ENCODE measurements at places on chromosomes 16 and 17.

DNA sequence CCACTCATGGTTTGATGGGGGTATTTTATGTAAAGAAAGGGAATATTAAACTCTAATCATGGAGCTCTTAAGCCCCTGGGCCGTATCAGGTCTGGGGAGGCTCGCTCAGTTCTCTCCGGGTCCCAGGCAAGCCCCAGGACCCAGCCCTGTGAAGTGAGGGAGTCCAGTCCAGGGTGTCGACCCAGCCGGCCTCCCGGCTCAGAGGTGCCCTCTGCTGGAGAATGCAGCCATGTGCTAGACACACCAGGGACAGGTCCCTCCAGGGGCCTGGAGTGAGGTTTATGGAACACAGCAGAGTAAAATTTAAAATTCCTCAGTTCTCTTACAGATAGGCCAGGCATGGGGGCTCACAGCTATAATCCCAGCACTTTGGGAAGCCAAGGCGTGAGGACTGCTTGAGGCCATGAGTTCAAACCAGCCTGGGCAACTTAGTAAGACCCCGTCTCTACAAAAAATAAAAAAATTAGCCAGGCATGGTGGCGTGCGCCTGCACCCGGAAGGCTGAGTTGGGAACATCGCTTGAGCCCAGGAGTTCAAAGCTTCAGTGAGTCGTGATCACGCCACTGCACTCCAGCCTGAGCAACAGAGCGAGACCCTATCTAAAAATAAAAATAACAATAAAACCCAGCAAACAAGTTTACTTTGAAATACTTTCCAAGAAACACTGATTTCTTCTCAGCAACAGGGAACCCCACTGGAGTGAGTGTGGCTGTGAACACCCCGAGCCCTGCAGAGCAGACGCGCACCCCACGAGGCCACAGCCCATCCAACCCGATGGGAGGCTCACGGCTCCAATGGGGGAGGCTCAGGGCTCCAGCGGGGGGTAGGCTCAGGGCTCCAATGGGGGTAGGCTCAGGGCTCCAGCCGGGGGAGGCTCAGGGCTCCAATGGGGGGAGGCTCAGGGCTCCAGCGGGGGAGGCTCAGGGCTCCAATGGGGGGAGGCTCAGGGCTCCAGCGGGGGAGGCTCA, 72.2 kb downstream of the ZNF778 start:
- DNase-seq: peak; percentile 65

DNA sequence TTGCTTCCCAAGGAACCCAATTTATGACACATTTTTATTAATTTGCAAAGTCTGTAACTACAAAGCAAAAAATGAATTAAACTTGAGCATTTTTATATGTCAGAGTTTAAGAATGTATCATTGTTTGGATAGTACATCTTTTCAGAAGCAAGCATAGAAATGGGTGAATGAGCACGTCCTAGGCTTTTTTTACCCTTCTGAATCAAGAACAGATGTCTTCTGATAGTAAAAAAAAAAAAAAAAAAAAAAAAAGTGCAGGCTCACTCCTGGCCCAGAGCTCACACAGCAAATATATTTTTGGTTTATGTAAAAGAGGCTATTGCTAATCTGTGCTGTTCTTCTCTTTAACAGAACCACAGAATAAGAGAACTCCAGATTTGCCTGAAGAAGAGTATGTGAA, 6.3 kb downstream of the TERF2IP start:
- DNase-seq: no peak

DNA sequence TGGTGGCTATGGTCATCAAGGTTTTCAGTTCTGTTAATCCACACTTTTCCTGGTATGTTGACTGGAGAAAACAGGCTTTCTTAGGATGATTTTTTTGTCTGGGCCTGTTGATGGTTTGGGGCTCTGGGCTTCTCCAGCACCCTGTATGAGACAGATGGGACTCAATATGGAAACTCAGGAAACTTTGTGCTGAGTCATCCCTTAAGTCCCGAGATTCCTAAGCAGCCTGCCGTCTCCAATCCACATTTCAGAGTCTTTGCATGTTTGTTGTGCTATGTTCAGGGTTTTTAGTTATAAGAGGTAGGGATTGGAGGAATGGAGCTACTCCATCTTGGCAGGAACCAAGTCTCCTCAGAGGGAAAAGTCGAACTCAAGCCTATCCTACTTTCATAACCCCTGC, 253.3 kb upstream of the FOXF1 start:
- DNase-seq: no peak

GRCh38 chr16:78444-79150, 572 bp downstream of the MPG start:
- DNase-seq: no peak
